SJSA1 (cell line): ENCODE measurements at places on chromosomes 13 and 19. TPM values are rescaled to one million over a fixed set of nuclear protein-coding genes. Genes with fewer than 3 reads are reported as not detected.

TNFSF11 gene
- 0.05 TPM in 1 of 2 replicates, not detected in the other for total RNA-seq

GARIN5B gene
- 0.03 TPM in 1 of 2 replicates, not detected in the other for total RNA-seq

GRCh38 chr13:37485756-37486155 is 112.8 kb downstream of the POSTN start:
- DNase-seq: no peak

- peak; percentile 35 for DNase-seq
Observed at GRCh38 chr13:111610081-111610480, 289.6 kb downstream of the TEX29 start.

GRCh38 chr19:2627855-2628254 is 74.6 kb downstream of the GNG7 start:
- DNase-seq: no peak

FOSB gene
- 1.1 TPM in 1 of 2 replicates, not detected in the other for total RNA-seq

DNA sequence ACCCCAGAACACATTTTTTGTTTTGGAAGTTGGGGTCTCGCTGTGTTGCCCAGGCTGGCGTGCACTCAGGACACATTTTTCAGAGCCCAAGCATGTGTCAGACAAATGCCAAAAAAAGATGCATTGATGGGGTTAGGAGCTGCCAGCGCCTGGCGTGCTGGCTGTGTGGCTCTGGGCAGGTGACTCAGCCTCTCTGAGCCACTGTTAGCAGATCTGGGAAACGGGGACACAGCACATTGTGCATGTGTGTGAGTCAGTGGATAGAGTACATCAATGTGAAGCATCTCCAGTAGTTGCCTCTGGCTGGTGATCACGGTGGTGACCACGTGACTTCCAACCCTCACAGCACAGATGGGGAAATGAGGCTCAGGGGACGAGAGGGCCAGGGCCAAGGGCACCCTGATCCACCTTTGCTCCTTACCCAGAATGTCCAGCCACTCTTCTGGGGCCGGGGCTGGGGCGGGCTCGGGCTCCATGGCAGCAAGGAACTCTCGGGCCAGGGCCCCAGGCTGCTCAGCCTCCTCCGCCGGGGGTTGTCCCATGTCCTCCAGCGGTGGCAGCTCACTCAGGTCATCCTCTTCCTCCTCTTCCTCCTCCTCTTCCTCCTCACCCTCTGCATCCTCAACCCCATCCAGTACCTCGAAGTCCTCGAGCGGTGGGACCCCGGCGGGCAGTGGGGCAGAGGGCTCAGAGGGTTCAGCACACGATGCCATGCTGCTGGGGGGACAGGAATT is 1.9 kb downstream of the FKBP8 start:
- DNase-seq: no peak

TEX101 gene
- total RNA-seq: not detected in 2 replicates

- no peak for DNase-seq
Observed at GRCh38 chr13:25971047-25971446, 80.8 kb downstream of the SHISA2 start.

DNA sequence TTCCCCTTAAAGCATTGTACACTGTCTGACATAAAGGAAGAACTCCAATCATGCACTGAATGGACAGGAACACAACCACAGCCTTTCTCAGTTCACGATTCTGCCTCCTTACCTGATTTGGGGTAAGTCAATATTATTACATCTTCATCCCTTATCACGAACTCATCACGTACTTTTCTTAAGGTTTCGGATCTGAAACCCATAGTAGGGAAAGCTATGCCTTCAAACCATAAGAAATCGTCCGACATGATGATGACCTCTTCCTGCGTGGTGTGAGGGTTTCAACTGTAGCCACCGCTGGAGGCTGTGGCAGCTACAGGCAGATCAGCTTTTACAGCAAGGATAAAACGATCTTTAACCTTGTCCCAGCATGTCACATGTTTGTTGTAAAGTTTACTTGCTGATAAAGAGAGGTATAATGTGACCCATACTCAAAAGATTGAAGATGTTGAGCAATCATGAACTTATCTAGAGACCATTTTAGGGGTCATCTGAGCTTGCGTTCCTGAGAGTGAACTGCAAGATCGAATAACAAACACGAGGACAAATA is at the start of gene SULT2A1:
SULT2A1 (minus strand) TSS at position 306 of the 550 bp plus-strand sequence; CDS start at position 248, 58 bp downstream.
- no peak for DNase-seq

SIGLEC10 gene
- total RNA-seq: not detected in 2 replicates

KLK10 gene
- not detected in 2 replicates for total RNA-seq

DNA sequence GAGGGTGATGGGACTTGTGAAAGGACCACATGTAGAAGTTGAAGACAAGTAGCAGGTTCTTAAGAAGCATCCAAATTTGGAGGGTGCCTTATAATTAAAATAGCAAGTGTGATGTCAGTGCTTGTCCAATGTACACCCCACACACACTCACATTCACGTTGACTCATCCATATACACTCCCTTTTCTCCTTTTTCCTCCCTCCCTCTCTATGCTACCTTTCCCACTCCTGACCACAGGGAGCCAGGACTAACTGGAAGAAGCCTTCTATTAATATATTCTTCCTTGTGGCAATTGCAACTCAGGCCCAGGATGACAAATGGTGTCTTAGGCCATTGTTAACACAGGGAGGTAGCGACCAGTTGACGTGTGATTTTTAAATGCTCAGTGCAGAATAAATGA is 16.3 kb upstream of the GPR183 start:
- DNase-seq: no peak

- no peak for DNase-seq
Observed at GRCh38 chr19:12953799-12954611, 3.0 kb downstream of the GADD45GIP1 start.

ZNF17 gene
- 7.4 and 10.4 TPM in 2 replicates for total RNA-seq

PLK5 gene
- not detected in 2 replicates for total RNA-seq

FOXA3 gene
- not detected in 2 replicates for total RNA-seq

MEX3D gene
- 109 and 116 TPM in 2 replicates for total RNA-seq

DNA sequence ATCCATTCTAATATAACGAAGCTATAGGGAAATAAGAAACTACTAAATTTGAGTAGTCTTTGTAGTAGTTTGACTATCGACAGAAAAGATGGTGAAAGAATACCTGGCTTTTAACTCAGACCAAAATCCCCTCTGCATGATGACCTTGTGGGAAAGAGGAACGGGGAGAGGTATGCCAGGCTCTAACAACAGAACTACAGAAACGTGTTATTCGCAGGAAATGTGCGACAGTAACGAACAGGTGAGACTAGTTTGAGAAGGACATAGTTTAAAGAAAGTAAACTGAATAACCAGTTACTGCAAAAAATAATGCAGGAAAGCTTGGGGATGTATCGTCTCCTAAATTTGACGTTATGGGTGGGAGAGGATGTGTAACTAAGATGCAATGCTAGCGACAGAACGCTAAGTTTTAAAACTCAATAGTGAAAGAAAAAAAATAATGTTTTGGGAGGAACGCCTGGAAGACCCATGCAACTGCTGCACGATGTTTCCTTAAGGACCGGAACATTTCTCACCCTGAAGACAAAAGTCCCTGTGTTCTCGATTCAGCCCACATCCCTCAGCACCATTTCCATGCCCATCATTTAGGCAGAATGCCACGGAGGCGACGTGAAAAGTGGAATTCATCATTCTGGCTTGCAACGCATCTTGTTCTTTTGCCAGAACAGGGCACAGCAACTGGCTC is 1.6 kb upstream of the RAP2A start:
- DNase-seq: no peak

DNA sequence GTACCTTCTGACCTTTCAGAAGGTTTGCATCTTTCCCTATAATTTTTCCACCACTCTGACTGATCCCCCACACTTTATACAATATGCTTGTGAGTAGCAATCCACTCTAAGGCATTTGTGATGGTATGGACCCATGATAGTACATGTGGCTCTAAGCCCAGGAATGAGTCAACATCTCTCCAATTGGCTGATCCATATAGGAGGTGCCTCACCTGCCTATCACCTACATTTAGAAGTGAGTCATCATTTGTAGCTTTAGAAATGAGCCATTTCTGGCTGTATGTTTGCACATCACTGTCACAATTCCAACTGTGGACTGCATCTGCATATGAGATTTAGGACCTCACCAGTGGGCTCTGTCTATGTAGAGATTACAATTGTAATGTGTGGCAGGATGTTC is 133.1 kb upstream of the ZNF91 start:
- DNase-seq: no peak

- no peak for DNase-seq
Observed at GRCh38 chr13:103101901-103102300, 35.7 kb upstream of the SLC10A2 start.

MCF2L gene
- total RNA-seq: 9.4 and 14.6 TPM in 2 replicates

DNA sequence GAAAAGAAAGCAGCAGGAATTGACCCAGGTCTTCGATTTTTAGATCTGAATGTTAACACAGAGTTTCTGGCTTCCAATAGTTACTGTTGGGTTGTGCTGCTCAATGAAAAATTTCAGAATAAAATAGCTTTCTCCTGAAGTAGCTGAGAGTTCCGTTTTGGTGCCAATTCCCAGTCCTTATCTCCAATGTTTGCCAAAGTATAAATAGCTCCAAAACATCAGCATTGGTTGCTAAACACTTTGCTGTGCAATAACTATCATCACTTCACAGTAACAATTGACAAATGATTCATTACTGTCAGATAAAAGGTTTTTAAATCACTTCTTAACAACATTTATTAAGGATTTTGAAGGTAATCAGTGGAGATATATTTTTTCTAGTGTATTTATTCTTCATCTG is 446.0 kb downstream of the PCDH20 start:
- no peak for DNase-seq
